Eye (tissue), 1 donor: ENCODE measurements at places on chromosomes 7 and 10.

- DNase-seq: no peak
Observed at GRCh38 chr10:29317027-29317420, 28.2 kb downstream of the LYZL1 start.

- no peak for DNase-seq
Observed at GRCh38 chr10:649798-650440, 39.5 kb downstream of the DIP2C start.

DNA sequence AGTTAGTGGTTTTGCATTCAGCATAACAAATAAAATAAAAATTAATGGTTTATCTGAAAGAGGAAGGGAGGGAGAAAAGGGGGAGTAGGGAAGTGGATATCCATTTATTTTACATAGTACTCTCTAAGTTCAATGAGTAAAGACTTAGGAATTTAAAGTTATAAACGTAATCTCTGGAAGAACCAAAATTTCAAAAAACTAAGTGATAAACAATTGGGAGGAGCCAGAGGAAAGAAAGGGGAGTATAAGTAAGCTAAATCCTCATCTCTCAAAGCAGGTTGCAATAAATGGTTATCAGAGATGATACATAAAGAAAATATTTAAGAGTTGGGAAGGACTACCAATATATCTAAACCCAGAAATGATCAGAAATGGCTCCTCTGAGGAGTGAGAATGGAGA is 46.4 kb downstream of the ANK3 start:
- no peak for DNase-seq

DNA sequence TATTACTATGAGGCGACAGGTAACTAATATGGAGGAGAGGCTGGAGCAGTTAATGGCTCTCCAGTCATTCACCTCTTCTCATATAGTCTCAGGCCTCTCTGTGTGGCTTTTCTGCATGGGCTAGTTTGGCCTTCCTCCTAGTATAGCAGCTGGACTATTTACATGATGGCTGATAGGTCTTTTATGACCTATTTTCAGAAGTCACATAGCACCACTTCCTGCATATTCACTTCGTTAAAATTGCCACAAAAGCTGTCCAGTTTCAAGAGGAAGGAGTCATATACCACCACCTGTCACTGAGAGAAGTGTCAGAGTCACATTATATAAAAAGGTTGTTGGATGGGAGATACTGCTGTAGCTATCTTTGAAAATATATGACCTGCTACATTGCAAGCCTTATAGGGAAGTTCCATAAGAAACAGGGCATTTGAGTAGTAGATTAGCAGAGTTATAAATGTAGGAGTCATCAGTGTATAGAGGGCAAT is 8.0 kb upstream of the DMTF1 start:
- DNase-seq: no peak

DNA sequence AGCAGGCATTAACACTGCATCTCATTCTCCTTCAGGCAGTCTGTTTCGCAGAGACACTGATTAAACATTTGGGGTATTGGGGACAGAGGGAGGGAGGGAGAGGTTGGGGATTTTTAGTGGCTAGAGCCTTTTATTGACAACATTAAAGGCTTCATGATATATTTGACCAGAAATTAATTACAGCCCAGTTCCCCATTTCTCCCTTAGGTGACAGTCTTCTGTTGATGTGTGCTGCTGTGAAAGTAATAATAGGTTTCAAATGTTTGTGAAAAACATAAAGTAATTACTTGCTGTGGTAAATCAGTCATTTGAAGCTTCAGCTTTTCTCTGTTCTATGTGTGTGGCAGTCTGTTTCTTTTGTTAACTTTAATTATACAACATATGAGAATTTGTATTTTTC is 105.3 kb upstream of the LRGUK start:
- no peak for DNase-seq

- no peak for DNase-seq
Observed at GRCh38 chr10:45428611-45429510, 54.8 kb downstream of the ALOX5 start.

DNA sequence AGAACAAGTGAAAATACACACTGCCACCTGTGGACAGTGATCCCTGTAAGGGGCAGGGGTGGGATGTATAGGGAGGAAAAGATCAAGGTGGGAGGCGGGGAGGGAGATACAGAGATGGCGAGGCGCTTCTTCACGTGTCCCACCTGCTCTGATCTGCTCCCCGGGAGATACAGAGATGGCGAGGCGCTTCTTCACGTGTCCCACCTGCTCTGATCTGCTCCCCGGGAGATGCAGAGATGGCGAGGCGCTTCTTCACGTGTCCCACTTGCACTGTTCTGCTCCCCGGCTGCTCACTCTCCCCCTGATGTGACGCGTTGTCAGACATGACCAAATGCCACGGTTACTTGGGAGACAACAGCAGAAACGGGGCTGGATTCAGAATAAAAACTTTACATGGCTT is 308.3 kb upstream of the SHH start:
- DNase-seq: no peak

GRCh38 chr10:98469001-98469931 is 22.5 kb upstream of the HPS1 start:
- DNase-seq: no peak

GRCh38 chr10:23263441-23264164 is 71.5 kb downstream of the PTF1A start:
- DNase-seq: no peak

DNA sequence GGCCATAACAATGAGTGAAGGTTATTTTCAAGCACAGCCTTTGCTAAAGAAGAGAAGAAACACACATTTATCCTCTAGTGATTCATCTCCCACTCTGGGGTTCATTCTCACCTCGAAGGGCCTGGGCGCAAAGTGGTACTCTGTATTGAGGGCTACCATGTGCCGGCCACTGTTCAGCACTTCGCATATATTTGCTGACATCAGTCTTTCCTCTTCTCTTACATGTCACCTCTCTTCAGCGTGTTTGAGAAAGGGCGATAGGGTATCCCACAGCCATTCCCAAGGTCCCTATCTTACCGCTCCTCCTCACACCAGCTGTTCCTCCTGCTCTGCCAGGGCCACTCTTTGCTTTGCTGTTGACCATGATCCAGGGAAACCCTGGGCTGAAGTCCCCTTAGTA is 48.8 kb upstream of the ECHDC3 start:
- DNase-seq: no peak

- DNase-seq: no peak
Observed at GRCh38 chr10:117090834-117091233, 47.2 kb downstream of the VAX1 start.

DNA sequence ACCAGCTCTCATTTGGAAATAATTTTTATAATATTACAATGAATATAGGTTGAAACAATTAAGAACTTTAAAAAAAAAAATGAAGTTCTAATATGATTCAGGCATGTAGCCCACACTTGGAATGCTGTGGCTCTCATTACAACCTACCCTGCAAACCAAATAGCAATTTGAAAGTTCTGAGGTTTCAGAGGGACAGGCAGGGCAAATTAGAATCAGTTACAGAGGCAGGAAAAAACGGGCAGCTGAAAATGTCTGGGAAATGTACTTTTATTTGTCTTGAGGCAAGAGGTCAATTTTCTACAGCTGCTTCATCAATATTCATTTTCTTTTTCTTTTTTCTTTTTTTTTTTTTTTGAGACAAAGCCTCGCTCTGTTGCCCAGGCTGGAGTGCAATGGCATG is 95.3 kb downstream of the PIP4K2A start:
- DNase-seq: no peak

DNA sequence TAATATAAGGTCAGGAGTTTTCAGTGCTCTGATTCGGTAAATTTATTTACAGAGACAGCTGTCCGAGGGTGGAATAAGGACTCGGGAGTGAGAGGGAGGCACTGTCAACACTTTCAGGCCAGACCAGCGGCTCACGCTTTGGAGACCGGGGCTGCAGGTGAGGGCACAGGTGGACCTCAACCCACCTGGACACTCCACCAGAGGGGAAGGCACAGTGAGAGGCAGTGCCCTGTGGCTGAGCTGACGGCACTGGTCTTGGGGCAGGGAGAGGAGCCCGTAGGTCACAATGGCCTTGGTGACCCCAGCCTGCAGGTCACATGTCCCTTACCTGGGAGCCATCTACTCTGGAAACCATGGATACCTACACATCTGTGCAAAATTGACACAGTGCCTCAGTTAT is 315.1 kb downstream of the ADARB2 start:
- no peak for DNase-seq

DNA sequence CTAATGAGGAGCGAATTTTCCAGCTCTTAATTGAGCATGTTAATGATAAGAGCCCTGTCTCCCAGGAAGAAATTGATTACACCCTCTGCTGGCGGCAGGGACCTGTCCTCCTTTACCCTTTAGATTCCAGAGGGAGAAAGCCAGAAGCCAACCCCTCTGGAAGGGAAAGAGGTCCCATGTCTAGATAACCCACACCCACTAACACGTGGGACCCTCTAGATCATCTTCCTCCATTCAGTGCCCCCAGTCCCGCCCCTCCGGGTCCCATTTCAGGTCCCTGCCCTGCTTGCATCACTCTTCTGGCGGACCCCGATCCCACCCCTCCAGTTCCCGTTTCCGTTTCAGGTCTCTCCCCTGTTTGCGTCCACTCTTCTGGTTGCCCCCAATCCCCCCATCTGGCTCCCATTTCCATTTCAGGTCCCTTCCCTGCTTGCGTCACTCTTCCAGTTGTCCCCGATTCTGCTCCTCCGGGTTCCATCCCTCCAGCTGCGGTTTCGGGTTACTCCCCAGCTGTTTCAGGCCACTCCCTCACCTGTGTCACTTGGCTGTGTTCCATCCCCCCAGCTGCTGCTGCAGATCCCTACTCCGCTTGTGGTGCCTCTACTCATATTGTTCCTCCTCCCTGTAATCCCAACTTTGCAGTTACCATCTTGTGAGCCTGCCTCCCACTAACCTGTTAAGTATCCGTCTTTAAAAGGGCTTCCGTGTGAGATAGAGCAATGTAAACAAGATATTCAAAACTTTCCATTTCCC is 202.4 kb downstream of the SH2D4B start:
- DNase-seq: no peak

- DNase-seq: no peak
Observed at GRCh38 chr7:156585025-156585648, 55.4 kb upstream of the RNF32 start.

- peak; percentile 89 for DNase-seq
Observed at GRCh38 chr10:99913831-99914235, 95.9 kb downstream of the DNMBP start.

GRCh38 chr7:157432541-157432956 is 95.7 kb downstream of the DNAJB6 start:
- peak; percentile 74 for DNase-seq

DNA sequence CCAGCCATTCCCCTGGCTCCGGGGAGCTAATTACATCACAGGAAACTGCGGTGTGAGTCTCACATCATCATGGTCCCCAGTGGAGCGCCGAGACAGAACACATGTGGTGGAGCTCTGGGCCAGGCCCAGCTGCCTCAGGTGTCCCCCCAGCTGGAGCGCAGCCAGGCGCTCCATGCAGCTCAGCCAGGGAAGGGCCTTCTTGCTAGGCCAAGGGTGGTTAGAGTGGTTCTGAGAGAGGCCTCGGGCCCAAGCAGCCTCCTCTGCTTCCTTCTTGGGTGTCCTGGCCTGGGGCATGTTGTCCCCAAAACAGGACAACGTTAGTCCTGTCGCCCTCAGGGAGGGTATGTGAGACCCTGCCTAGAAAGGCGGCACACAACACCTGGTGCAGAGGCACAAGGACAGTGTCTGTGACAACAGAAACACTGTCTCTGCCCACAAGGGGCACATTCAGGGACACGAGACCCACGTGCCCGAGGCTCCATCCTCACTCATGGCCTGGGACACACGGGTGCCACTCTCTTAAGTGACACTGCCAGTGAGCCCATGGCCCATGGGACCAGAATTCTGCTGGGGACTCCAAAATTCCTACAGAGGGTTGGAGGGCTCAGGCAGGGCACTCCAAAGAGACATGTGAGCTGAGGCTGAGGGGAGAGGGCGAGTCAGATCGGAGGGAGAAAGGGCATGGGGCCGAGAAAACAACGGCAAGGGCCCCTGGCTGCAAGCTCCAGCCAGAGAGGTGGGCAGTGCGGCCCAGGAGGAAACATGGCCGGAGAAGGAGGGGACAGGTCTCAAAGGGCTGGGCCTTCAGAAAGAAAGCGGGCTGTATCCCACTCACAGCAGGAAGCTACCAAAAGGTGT is 37.0 kb upstream of the RET start:
- DNase-seq: no peak

DNA sequence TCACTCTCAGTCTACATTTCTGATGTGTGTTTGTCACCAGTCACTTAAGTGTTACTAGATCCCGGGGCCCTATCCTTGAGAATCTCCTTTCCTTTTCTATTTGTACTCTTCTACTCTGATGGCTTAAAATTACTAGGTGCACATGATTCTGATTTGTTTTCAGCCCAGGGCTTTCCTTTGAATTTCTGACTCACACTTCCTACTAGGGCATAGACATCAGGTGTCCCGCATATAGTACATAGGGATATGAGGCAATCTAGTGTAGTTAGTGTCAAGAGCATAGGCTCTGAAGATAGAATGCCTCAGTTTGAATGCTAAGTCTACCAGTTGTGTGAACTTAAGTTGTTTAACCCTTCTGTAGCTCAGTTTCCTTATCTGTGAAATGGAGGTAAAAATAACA is 49.4 kb upstream of the LRRN3 start:
- no peak for DNase-seq
